Fibroblast of skin of right biceps (primary cell): ENCODE measurements at places on chromosomes 6 and 20.
A peak's percentile ranks its signal among the peaks of the same experiment; 100 is the strongest.

GRCh38 chr6:37913210-37913609, 93.7 kb downstream of the ZFAND3 start:
- DNase-seq, result peak; percentile 16

GRCh38 chr6:161013695-161014094, 22.1 kb downstream of the MAP3K4 start:
- DNase-seq, result no peak

GRCh38 chr6:21327326-21328112, 266.0 kb upstream of the SOX4 start:
- DNase-seq, result no peak

- DNase-seq, result no peak
These were observed 465.8 kb downstream of the FRK start for GRCh38 chr6:115594891-115595290.

DNA sequence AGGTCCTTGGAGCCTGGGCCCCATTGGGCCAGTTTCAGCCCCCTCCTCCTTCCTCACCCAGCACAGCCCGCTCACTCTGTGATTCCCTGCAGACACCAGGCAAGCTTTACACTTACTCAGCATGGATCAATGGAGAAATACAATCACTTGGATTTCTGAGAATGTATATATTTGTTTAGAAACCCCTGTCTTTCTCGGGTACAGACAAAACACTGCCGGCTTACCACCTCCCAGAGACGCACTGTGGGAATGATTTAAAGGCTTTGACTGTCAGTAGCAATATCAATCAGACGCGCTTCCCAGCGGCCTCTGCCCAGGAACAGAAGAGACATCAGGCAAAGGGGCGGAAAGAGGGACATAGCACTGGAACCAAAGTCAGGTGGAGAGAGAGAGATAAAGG, 186.5 kb downstream of the MAFB start:
- DNase-seq, result no peak

DNA sequence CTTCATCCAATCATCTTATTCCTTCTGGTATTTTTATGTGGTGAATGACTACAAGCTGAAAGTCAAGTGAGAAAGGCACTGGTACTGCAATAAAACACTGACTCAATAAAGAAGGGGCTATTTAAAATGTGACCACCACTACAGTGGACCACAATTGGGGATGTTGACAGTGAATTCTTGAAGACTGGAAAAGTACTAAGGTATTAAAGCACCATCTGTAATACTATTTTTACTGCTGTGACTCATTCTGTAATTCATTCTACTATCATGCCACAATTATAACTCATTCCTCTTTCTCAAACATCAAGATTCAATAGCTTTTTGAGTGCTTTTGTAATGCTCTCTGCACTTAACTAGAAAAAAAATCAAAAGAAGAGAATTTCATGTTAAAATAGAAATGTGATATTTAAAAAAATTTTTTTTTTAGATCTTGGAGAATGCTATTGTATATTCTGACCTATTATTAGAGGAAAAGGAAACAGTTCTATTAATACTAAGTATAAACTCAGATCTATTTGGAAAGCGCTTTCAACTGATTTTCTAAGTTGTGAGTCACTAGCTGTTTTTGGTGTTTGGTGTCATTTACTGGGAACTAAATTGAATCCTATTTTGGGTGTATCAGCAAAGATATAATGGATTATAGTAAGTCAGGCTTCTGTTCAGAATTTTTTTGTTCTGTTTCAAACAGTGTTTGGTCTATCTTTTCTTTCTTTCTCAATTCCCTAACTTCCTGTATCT, 104.7 kb upstream of the TMEM170B start:
- peak; percentile 97 for DNase-seq

GRCh38 chr6:132192631-132193030, 208.6 kb downstream of the MOXD1 start:
- DNase-seq, result no peak

DNA sequence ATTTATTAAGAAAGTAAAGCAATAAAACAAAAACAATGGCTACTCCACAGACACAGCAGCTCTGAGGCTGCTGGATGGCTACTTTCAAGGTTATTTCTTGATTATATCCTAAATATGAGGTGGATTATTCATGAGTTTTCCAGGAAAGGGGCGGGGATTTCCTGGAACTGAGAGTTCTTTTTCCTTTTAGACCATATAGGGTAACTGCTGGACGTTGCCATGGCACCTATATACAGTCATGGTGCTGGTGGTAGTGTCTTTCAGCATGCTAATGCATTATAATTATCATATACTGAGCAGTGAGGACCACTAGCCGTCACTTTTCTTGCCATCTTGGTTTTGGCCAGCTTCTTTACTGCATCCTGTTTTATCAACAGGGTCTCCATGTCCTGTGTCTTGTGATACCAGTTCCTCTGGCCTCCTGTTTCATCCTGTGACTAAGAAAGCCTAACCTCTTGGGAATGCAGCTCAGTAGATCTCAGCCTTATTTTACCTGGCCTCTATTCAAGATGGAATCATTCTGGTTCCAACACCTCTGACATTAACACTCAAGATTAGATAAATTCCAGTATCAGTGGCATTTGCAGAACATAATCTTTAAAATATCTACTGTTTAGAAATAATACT, 32.3 kb upstream of the TRDN start:
- no peak for DNase-seq

DNA sequence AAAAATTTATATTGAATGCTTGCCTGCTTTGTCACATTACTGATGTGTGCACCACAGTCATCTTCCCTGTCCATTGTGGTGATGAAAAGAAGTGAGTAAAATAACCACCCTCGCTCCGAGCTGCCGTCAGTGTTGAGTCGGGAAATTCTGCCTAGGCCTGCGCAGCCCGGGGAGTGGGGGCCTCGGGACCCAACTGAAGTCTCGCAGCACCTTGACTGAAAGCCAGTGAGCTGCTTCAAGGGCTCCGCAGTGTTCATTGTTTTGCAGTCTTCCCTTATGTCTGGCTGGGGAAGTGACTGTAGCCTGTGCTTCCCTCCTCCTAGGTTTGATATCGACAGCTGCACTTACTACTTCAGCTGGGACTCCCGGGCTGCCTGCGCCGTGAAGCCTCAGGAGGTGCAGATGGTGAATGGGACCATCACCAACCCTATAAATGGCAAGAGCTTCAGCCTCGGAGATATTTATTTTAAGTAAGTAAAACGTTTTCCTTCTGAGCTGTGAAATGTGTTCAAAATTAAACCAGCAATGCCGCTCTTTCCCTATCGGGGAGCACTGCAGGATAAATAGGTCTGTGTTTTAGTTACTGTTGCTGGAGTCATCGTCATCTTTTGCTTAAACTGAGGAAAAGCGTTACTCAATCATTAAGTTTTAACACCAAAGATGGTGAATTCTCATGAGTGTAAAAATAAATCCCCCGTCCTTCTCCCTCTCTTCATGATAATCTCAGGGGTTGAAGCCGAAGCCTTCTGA, 32.7 kb upstream of the SLC22A1 start:
- DNase-seq, result no peak

DNA sequence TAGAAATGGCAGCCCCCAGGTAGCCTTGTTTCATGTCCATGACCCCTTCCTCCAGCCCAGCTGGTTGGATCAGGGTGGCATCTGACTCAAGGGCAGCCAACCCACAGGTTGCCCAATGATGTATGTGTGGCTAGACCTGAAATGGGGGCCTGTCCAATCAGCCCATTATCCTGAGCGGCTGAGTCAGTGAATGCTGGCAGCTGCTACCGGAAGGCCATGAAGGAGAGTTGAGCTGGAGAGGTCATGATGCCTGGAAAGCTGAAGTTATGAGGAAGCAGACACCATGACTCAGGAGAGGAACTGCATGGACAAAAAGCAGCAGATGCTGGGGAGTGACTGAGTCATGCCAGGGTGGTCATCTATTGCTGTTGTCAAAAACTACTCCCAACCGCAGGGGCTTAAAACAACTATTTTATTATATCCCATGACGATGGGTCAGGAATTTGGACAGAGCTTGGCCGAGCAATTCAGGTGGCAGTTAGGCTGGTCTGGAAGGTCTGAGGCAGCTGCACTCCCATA, 67.3 kb downstream of the MDGA1 start:
- DNase-seq, result peak; percentile 98

DNA sequence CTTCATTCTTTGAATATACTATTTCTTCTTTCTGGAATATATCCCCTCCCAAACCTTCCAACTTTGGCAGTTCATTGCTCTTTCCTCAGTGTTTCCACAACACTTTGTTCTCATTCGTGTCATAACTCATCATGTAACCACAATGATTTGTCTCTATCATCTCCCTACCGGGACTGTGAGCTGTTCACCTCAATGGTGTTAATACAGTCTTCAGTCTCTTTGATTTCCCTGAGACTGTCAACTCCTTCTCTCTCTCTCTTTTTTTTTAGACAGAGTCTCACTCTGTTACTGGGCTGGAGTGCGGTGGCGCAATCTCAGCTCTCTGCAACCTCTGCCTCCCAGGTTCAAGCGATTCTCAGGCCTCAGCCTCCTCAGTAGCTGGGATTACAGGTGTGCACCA, 2.5 kb upstream of the MMP24 start:
- no peak for DNase-seq

DNA sequence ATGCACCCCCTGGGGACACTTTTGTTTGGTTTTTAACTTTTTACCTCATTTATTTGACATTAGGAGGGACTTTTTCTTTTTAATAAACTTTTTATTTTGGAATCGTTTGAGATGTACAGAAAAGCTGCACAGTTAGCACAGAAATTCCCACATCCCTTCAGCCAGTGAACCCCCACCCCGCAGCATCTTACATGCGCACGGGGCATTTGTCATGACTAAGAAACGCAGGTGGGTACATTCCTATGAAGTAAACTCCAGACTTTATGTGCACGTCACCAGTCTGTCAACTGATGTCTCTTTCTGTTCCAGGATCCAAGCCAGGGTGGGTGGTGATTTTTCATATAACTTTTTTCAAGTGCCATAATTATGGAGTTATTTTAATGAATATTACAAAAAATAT, 4.9 kb upstream of the ZNF831 start:
- no peak for DNase-seq

GRCh38 chr6:39296745-39297640, 17.2 kb downstream of the KCNK17 start:
- no peak for DNase-seq

- no peak for DNase-seq
These were observed 4.0 kb downstream of the RBBP8NL start for GRCh38 chr20:62423326-62423706.

GRCh38 chr6:46592740-46593139, 59.9 kb downstream of the CYP39A1 start:
- DNase-seq, result no peak

DNA sequence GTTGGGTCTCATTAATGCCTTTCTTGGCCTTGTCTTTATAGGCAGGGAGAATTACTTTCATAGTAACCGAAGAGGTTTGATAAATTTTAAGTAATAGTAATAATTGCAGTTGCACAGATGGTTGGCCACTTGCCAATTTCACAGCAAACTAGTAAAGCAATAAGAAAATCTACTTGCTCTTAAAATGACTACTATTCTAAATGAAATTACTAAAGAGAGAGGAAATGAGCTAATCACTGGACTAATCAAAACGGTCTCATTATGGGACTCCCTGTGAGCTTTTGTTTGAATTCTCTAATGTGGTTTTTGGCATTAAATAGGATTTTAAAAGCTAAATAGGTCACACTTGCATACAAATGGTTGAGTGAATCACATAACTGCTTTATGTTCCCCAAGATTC, 227.4 kb upstream of the PLN start:
- DNase-seq, result no peak

GRCh38 chr6:38722727-38723334, 7.7 kb downstream of the DNAH8 start:
- no peak for DNase-seq

GRCh38 chr6:29792123-29793035, 35.2 kb upstream of the HLA-G start:
- DNase-seq, result peak; percentile 11

GRCh38 chr6:134041093-134041492, 11.3 kb downstream of the SLC2A12 start:
- peak; percentile 37 for DNase-seq

DNA sequence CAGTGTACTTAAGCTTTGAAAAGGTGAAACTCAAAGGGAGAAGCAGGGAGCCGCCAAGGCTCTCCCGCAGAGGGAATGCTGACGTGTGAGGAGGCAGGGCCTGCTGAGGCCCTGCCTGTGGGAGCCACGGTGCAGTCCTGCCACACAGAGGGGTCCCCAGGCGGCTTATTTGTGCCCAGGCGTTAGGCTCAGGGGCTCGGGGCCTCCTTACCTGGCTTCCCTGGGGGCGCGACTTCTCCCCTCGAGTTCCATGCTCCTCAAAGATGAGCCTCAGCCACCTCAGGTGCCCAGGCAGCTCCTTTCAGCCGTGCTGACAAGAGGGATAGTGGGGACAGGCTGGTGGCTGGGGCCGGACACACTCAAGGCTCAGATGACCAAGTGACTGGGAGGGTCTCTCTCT, 2.2 kb upstream of the KIF25 start:
- DNase-seq, result no peak

DNA sequence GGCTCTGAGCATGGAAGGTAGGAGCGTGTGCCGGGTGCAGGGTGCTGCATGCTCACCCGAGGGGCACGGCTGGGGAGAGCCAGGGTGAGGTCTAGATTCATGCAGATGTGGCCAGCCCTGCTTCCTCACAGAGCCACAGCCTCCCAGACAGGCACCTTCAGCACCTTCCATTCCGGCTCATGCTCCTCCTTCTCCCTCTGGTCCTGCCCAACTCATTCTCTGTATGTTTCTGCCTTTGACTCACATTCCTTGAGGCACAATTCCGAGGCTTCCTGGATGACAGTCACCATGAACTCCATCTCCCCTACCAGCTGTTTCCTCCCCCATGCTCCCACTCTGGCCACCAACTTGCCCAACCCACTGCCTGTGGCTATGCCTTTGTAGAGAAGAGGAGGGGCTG, 35.4 kb downstream of the DACT2 start:
- DNase-seq, result no peak

GRCh38 chr6:145540741-145541140, 194.6 kb downstream of the EPM2A start:
- DNase-seq, result no peak

GRCh38 chr6:89144354-89144906, 1.4 kb upstream of the PM20D2 start:
- DNase-seq, result peak; percentile 49

DNA sequence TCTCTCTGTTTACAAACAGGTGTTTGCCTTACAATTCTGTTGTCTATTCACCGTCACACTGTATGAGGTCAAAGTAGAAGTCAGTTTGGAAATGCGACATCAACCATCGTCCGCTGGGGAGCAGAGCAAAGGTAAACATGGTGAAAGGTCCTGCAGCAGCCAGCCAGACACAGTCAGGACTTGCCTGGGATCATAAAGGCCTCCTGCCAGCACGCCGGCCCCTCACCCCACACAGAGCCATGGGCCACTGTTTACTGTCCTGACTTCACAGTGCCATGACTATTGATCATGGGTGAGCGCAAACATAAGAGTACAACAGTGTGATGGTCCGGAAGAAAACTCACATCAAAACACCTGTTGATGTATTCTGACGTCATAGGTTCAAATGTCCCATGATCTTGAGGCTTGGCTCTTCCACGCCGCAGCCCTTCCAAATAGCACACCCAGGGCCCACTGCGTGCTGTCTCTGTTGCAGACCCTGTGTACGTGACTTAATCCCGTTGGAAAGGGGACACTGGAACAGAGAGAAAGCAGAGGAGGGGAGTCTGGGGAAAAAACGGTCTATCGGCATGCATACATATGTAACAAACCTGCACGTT, 16.9 kb upstream of the PPP1R3G start:
- DNase-seq, result no peak
